Umbilical cord (tissue), 2 donors: ENCODE measurements at places on chromosomes 4 and X. TPM values are rescaled to one million over a fixed set of nuclear protein-coding genes. Genes with fewer than 3 reads are reported as not detected.

GRCh38 chr4:89152972-89153371, 41.6 kb downstream of the TIGD2 start:
- DNase-seq: no peak

DNA sequence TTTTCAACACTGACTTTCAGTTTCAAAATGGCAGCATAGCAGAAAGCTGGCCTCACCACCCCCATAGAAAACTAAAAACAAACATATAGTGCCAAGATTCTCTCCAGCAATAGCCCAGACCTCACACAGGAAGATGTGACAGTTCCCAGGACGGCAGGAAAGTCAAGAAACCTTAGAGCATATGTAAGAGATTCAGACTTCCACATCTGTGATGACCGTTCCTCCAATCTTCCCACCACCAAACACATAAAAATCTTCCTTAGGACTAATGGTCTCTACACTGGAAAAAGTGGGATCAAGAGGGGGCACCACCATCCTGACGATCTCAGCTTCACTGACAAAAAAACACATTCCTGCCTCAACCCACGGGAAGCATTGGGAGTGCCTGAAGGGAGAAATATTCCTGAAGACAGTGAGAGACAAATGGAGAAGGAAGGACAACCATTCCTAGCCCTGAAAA, 134.1 kb upstream of the CPXCR1 start:
- DNase-seq: no peak

DNA sequence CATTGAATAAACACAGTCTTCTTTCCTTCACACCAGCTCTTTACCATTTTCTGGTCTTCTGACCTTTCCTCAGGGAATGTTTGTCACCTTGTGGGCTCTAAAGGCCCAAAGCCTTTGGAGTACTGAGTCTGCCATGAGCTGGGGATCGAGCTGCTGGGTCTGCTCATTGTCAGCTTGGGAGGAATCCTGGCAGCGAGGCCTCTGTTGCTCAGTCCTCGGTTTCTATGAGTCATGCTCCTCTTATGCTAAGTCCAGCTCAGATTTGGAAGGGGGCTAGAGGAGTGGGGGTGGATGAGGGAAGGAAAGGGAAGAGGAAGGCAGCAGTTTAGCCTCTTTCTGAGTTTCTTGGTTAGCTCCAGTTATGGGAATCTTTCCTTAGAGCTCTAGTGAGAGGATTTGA, 31.1 kb downstream of the NHSL2 start:
- peak; percentile 93 for DNase-seq

GRCh38 chrX:2449135-2449886, 51.5 kb downstream of the DHRSX start:
- no peak for DNase-seq

Gene SMARCA1
- total RNA-seq: 81.9 TPM

GRCh38 chrX:107374132-107374531, 75.3 kb upstream of the FRMPD3 start:
- no peak for DNase-seq

- DNase-seq: no peak
These were observed 74.3 kb downstream of the NUDT11 start for GRCh38 chrX:51421972-51422597.

DNA sequence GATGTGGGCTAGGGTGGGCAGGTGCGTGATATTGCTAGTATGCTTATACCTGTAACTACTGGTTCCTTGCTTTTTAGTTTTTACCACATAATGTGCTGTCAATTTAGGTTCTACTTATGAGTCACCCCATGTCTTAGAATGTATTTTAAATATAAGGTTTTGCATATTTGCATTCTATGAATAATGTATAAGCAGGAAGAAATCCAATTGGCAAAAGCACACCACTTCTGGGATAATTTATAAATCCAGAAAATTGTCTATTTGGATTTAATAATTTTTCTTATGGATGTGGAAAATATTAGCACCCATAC, 421.6 kb downstream of the PCDH7 start:
- no peak for DNase-seq

GRCh38 chrX:146346102-146346501, 463.5 kb upstream of the CXorf51B start:
- DNase-seq: no peak

Gene MAGEB17
- not detected for total RNA-seq

- DNase-seq: peak; percentile 87
These were observed 964 bp upstream of the HMGB2 start for GRCh38 chr4:173334891-173335752.

- no peak for DNase-seq
These were observed 50.4 kb downstream of the SPRY1 start for GRCh38 chr4:123446865-123447474.

DNA sequence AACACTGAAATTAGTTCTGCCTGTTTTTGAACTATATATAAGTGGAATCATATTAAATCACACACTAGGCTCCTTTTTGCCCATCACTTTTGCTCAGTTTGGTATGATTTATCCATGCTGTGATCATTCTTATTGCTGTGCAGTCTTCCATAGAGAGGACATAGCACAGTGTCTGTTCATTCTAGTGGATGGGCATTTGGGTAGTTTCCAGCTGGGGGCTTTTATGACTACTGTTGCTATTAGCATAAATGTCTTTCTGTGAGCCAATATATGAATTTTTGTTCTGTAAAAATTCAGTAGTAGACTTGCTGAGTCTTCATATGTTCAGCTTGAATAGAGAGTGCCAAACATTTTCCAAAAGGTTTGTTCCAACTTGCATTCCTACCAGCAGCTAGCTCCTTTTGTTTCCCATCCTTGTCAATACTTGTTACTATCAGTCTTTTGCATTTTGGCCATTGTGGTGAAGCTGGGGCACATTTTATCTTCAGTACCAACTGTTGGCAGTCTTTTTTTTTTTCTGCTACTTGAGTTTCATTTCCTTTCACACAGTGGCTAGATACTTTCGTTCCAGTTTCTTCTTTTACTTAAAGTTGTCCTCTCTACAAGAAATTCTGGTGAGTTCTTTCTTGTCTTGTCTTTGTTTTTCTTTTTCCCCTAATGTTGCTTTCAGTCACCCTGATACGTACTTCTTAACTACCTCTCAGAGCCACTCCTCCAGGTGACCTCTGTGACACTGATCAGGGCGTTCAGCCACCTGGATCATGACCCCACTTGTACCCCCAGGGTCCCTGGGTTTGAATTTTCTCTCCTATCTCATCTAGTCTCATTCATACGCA, 87.0 kb downstream of the ANXA3 start:
- DNase-seq: no peak

- DNase-seq: peak; percentile 76
These were observed 919 bp upstream of the SEC24B start for GRCh38 chr4:109432696-109433095.

Gene PRSS12
- 203 TPM for total RNA-seq

Gene TDO2
- 40.9 TPM for total RNA-seq

DNA sequence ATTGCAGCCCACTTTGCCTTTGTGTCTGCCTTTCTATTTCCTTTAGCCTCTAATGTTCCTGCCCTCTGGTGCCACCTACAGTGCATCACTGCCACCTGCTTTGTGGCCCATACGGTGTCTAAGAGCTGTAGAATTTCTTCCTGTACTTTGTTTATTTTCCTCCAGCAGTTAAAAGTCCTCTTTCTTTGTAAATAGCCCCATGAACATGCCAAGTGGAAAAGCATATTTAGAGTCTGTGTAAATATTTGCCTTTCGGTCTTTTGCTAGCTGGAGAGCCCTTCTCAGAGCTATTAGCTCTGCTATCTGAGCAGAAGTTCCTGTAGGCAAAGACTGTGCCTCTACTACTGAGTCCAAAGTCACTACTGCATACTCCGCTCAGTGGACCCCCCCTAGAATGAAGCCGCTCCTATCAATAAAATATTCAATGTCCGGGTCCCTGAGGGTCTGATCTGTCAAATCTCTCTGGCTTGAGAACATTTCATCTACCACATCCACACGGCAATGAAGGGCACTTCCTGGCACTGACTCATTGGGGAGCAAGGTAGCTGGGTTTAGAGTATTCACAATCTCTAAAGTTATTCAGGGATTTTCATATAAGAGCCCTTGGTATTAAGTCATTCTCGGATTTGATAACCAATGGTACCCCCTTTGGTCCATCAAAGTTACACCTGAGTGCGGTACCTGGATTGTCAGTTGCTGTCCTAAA, 36.3 kb downstream of the SULT1E1 start:
- DNase-seq: peak; percentile 8

Gene MAGEA11
- total RNA-seq: not detected

DNA sequence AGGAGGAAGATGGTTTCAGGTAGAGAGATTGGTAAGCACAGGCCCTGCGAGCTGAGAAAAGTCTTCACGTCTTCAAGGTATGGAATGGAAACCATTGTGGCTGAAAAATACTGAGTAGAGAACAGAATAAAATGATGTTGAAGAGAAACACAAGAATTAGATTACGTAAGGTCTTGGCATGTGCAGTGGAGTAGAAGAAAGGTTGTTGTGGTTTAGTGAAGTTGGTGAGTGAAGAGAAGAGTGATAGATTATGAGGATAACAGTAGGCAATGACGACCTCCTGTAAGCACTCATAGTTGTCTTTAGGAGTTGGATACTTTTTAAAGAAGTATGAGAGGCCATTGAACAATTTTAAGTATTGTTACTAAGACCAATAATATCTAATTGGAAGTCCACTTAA, 642.6 kb downstream of the PCDH7 start:
- no peak for DNase-seq

Gene MBNL3
- 22.9 TPM for total RNA-seq

DNA sequence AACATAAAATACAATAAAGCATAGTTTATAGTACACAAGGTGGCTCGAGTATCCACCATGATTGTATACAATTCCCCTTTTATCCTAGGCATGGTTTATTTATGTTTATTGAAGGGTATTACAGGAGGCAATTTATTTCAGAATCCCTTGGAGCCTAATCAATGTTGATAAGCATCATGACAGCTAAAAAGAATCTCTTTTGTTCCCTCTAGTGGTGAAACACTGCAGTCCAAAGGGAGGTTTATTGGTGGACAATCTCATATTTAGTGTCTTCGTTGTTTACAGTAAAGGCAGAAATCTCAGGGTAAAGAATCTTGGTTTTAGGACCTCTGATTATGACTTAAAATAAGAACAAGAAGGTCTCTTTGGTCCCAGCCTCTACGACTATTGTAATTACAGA, 1712.5 kb downstream of the C4orf33 start:
- no peak for DNase-seq

- no peak for DNase-seq
These were observed 362.1 kb upstream of the ATOH1 start for GRCh38 chr4:93466446-93466845.

- DNase-seq: no peak
These were observed 473.3 kb downstream of the GABRG1 start for GRCh38 chr4:45650545-45650944.

Gene RRH
- not detected for total RNA-seq
